Endothelial cell of umbilical vein (primary cell): ENCODE measurements at places on chromosomes 7 and 10. TPM values are rescaled to one million over a fixed set of nuclear protein-coding genes. Genes with fewer than 3 reads are reported as not detected.

DNA sequence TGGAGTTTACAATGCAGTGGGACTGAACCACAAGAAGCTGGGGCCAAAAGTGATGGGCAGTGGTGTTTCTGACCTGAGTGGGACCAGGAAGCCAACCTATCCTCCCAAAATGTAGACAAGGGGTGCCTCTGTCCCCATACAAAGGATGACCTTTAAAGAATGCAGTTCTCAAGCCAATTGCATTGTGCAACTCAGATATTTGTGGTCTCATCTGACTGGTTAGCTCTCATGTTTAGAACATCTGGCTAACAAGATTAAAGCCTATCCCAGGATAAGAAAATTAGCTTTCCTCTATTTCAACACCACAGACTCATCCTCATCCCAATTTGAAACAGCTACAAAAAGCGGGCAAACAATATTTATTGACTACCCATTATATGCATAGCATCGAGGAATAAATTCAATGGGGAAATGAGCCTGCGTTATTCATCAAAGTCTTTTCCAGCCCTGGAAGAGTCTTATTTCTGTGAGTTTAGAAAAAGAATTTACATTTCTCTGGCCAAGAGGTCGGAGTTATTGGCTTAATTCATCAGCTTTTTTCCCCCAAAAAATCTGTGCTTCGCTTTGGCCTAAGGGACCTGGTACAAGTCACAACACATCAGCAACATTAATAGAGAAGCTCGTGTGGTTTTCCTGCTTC is 26.7 kb downstream of the ELMO1 start:
- H3K4me1 ChIP-seq, result no peaks in the 10 kb centered on the region
- no peaks in the 10 kb centered on the region for H3K36me3 ChIP-seq
- no peaks in the 10 kb centered on the region for H3K27me3 ChIP-seq
- no peak for DNase-seq
- no peak overlapping the region for H3K27ac ChIP-seq

The WDFY4 gene
- total RNA-seq, result 10.2 and 10.5 TPM in 2 replicates

The ZNF479 gene
- total RNA-seq, result not detected in 2 replicates

- H3K27me3 ChIP-seq, result peaks cover 26% of the 10 kb centered on the region
- no peak for DNase-seq
- no peaks in the 10 kb centered on the region for H3K36me3 ChIP-seq
These were observed 2.5 kb upstream of the ADAMTS14 start for GRCh38 chr10:70669732-70670317.

DNA sequence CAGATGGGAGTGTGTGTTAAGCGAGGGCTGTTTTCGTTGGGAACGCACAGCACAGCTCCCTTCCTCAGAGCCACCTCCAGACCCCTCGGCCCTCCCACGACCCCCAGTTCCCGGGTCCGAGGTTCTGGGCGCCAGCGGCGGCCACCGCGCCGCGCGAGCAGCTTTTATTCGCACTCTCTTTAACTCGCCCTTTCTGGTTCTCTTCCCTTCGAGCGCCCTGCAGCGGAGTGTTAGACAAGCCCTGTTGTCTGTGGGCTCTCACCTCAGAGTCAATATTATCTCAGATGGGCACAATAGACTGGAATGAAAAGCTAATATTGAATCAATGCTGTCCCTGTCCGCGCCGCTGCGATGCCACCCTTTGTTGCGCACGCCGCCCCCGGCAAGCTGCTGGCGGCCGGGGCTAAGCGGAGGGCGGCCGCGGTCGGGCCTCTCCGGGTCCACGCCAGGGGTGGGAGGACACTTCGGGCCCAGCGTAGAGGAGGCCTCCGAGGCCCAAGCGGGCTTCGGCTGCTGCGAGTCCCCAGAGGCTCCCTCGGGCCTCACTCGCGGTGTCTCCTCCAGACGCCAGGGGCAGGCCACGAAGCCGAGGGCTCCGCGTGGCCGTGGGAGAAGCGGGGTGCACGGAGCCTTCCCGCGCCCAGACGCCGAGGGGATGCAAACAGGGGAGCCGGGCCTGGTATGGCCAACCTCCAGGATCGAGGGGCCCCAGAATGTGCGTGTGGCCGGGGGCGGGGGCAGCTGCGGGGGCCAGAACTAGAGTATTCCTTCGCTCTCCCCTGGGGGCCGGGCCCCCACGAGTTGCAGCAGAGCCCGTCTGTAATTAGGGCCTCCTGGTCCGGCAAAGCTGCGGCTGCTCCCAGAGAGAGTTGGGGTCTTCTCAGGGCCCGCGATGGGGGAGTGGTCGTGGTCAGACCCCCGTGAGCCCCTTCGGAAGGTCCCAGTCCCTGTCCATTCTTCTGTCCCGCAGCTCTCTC is 7.9 kb upstream of the EMX2 start:
- H3K4me1 ChIP-seq, result no peaks in the 10 kb centered on the region
- H3K36me3 ChIP-seq, result no peaks in the 10 kb centered on the region
- no peak for DNase-seq
- H3K4me3 ChIP-seq, result no peak overlapping the region

DNA sequence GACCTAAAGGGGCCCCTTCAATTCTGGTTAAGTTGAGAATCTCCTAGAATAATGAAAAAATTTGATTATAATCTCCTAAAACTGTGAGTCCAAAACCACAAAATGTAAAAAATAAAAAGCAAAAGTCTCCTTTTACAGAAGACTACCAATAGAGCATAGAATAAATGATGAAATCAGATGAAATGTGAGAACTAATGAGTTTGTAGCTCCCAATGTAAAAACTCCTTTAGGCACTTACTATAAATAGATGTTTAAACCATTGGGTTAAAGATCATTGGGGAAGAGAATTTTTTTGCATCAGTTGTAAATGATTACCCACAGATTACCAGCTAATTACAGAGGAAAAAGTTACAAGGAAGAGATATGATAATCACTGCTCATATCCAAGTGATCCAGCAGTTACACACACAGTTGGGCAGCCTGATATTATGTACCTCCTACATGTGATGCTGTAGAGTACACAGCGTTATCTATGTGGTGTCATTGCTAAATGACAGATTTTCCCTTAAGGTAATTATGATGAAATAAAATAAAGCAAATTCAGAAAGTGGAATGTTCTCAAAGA is 282.7 kb upstream of the SEMA3D start:
- H3K27ac ChIP-seq, result no peak overlapping the region
- no peaks in the 10 kb centered on the region for H3K4me1 ChIP-seq
- H3K36me3 ChIP-seq, result no peaks in the 10 kb centered on the region

The ANKRD1 gene
- total RNA-seq, result 591 and 664 TPM in 2 replicates

DNA sequence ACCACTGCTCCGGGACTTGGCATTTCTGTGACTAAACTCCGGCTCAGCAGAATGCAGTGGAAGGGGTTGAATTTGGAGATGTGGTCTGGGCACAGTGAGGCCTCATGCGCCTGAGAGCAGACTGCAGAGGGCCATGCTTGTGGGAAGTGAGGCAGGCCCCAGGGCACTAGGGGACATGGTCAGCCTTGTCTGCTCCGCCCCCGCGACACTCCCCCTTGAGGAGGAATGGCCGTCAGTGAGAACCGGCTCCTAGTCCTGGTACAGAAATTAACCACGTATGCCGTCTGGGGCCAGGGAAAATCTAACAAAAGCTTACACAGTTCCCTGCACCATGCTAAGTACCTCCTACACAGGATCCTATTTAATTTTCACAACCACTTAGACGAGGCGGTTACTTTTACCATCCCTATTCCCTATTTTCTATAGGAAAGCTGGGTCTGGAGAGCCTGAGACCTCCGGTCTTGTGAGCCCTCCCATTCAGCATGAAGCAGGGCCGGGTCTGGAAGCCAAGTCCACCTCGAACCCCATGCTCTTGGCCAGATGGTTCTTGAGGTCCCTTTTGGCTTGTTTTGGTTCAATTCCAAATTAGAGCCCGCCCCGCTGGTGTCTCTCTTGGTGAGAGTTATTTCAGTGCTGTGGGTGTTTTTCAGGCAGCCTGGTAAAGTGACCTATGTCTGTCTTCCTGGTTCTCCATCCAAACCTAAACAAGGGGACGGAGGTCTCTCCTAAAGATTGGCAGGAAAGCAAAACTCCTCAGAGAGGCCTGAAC is 87.7 kb upstream of the PITRM1 start:
- no peaks in the 10 kb centered on the region for H3K36me3 ChIP-seq
- no peak overlapping the region for H3K4me3 ChIP-seq
- H3K27me3 ChIP-seq, result no peaks in the 10 kb centered on the region
- DNase-seq, result no peak

The ZNF365 gene
- 2.9 and 5.5 TPM in 2 replicates for total RNA-seq

GRCh38 chr7:499853-500485 is 19.7 kb downstream of the PDGFA start:
- no peak overlapping the region for H3K4me3 ChIP-seq
- no peak for DNase-seq

DNA sequence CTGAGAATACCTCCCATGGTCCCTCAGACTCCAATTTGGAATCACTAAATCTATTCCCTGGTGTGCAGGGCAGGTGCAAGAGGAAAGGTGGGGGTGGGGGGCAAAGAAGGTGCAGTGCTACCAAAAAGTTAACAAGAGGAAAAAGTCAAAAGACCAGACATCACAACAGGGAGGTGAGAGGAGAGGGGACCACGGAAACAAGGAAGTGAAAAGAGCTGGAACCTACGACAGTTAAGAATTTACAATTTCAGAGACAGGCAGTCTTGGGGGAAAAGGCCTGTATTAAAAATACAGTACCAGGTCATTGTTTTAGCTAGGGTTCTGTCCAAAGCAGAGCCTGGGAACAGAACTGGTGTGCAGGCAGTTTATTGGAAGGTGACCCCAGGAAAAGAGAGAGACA is 14.6 kb downstream of the ITGB1 start:
- no peak for DNase-seq
- peaks cover 5% of the 10 kb centered on the region for H3K36me3 ChIP-seq
- no peak overlapping the region for H3K27ac ChIP-seq
- H3K27me3 ChIP-seq, result no peaks in the 10 kb centered on the region

DNA sequence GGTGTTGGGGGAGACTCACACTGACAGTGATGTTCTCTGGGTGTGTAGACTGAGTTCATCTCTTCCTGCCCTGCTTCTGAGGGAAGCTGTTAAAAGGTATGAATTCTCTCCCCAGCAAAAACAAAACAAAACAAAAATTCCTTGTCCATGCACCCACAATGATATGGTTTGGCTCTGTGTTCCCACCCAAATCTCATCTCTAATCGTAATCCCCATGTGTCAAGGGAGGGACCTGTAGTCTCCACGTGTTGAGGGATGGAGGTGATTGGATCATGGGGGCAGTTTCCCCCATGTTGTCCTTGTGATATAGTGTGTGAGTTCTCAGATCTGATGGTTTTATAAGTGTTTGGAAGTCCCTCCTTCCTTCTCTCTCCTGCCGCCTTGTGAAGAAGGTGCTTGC is 245.5 kb downstream of the GALNT17 start:
- no peak overlapping the region for H3K27ac ChIP-seq
- no peak overlapping the region for H3K4me3 ChIP-seq
- H3K36me3 ChIP-seq, result no peaks in the 10 kb centered on the region
- no peaks in the 10 kb centered on the region for H3K27me3 ChIP-seq
- no peak for DNase-seq

The HABP2 gene
- not detected in 2 replicates for total RNA-seq

GRCh38 chr7:36185756-36186155 is 32.7 kb downstream of the EEPD1 start:
- no peaks in the 10 kb centered on the region for H3K4me1 ChIP-seq
- H3K4me3 ChIP-seq, result no peak overlapping the region
- DNase-seq, result no peak

The OR9A4 gene
- total RNA-seq, result not detected in 2 replicates
